ENCODE measurements at places on chromosomes 5 and 9.
A peak's percentile ranks its signal among the peaks of the same experiment; 100 is the strongest.

DNA sequence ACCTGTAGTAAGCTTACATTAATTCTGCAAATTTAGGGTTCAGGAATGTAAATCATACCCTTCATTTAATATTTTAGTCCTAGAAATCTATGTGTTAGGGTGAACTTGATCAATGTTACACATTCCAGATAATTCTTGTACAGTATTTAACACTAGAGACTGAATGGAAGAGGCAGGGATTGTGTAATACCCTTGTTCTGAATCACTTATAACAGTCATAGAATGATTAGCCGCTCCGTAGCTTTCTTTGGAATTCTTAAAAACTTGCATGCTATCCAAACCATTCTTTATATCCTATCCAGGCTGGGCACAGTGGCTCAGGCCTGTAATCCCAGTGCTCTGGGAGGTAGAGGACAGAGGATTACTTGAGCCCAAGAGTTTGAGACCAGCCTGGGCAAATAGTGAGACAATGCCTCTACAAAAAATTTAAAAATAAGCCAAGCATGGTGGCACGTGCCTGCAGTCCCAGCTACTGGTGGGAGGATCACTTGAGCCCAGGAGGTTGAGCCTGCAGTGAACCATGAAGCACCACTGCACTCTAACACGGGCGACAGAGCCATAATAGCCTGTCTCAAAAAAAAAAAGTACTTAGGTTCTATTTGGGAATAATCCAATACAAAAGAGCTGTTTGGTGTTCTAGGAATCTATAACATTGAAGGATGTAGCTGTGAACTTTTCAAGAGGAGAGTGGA is 8.3 kb downstream of the ZNF483 start:
- DNase-seq, result no peak

GRCh38 chr5:148962200-148962550 is 100.7 kb downstream of the SH3TC2 start:
- DNase-seq, result no peak

DNA sequence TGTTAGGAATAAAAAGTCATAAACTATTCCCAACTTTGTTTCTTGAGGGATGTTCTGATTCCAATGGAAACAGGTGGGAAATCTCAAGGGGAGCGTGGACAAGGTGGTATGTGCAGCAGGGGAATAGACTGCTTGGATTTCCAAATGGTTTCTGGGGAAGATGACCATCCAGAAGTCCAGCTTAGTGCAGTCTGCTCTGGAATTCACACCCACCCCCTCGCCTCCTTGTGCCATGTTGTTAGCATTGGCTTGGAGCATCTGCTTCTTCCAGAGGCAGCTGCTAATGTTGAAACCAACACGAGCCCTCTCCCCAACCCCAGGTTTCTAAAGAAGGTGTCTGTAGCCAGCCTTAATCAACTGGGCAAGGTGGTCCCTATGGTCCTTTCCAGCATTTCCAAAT is 90.9 kb downstream of the PDE6A start:
- DNase-seq, result no peak

GRCh38 chr5:132225165-132226032 is 2.3 kb downstream of the P4HA2 start:
- DNase-seq, result peak; percentile 25

- no peak for DNase-seq
Observed at GRCh38 chr5:142748568-142749249, 21.5 kb upstream of the ARHGAP26 start.

GRCh38 chr9:24614070-24614469 is 68.4 kb upstream of the IZUMO3 start:
- no peak for DNase-seq

GRCh38 chr9:126750941-126751725 is 53.7 kb upstream of the ZBTB43 start:
- DNase-seq, result no peak

DNA sequence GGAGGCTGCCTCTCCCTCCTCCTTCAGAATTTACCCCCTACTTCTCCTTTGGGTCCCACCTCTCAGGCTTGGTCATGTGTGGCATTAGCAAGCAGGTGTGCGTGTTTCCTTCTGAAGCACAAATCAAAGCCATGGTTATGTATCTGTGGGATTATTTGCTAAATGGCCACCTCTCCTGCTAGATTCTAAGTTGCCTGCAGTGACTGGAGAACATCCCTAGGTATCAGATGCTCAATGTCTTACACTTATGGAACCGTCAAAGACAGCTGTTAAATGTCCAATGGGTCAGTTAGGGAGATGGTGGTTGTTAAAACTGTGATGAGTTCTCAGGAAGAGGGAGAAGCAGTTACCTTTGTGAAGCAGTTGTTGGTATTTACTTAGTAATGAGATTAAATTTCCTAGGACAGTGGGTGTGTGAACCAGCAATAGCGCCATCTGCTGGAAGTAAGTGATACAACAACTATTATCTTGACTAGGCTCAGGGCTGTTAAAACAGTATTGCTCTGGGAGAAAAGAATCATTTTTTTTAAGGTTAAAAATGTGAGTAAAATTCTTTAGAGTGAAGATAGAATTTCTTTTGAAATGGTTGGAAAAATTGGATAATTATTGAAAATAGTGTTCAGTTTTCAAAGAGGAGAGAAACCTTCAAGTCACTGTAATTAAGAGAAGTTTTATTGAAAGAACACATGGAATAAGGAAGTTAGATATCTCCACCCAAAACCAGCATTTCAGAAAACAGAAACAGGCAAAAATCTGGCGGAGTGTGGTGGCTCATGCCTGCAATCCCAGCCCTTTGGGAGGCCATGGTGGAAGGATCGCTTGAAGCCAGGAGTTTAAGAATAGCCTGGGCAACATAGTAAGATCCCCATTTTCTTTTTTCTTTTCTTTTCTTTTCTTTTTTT is 71.3 kb downstream of the TMC1 start:
- no peak for DNase-seq

DNA sequence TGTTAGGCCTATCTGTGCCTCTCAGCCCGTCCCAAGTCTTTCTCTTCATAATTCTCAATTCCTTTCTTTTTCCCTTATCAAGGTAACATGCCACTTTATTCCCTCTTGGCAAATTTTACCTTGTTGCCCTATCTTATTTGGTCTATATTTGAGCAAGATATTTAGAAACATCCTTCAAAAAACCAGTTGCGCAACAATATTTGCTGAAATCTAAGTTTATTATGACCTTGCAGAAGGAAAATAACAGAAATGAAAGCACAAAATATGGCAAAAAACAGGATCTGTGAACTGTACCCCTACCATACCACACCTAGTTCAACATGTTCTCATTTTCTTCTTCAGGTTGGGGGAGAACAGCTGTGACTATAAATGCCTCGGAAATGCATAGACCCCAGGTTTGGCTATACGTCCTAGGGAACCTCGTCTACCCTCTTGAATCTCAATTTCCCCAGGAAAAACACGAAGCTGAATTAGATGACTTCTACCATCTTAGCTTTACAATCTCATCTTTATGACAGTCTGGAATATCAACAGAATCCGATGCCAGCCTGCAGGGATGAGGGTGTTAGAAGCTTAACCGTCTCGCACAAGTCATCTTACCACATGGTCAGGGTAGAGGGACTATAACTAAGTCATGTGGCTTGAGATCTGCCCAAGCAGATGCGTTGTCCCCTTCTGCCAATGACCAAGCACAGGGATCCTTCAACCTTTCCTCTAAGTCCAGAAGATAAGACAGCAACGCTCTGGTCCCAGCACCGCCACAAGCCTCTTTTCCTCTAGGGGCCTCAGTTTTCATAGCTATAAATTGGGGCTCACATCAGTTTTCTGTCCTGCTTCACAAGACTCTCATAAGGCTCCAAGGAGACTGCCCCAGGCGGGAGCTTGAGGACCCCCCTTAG is 1.3 kb downstream of the LCP2 start:
- no peak for DNase-seq

GRCh38 chr9:133687856-133688761 is 50.0 kb downstream of the SARDH start:
- no peak for DNase-seq

DNA sequence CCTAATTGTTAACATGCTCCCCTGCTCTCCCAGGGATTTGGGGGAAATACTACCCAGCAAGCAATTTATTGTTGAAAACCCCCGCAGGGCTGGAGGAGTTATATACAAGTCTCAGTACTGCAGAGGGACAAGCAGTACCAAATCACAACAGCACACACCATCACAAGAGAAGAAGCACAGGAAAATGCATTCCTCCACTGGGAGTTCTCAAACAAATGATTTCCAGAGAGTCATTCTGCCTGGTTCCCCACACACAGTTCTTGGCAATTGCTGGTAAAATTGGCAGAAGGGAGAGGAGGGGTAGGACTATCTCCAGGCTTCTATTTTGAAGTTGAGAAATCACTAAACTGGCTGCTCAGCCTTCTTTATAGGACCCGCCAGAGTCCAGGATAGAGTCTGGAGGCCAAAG is 16.8 kb downstream of the SIL1 start:
- no peak for DNase-seq

DNA sequence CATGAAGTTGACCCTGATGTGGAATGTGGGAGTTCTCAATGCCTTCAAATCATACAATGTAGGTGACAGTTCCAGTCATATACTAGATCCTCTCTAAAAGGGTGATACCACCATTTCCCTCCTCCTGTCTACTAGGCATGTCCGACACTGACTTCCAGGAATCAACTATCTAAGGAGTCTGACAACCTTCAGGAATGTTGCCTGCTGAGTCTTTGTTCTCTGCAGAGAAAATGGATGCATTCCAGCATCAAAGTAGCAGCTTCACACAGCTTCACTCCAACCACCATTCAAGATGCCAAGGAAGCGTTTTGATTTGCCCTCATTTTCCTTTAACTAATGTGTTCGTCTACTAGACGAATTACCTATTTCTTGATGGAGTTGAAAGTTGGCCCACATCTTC is 530.2 kb downstream of the EBF1 start:
- DNase-seq, result no peak

- DNase-seq, result no peak
Observed at GRCh38 chr9:121949766-121950165, 143.3 kb downstream of the TTLL11 start.

- DNase-seq, result no peak
Observed at GRCh38 chr9:123157221-123157620, 111.2 kb downstream of the STRBP start.

GRCh38 chr9:116312221-116312620 is 158.6 kb downstream of the PAPPA start:
- no peak for DNase-seq

- DNase-seq, result no peak
Observed at GRCh38 chr5:150428106-150428876, 15.6 kb upstream of the CD74 start.

- DNase-seq, result no peak
Observed at GRCh38 chr5:79878721-79879336, 112.2 kb downstream of the MTX3 start.

DNA sequence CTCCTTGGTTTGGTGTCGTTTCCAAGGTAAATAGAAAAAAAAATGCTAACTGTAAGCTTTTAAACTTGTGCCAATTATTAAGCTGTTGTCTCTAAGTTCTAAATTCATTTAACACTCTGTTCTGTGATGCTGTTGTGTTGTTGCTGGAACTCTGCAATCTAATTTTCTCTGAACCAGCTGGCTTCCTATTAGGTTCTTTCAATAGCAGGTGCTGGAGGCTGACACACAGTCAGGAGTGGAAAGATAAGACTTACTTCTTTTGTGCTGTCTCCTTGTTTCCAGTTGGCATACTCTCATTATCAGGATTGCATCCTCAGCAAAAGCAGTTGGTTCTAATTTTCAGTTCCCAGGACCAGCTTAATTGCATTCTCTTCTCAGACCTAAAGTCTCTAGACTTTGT is 1252.6 kb upstream of the NUDT12 start:
- DNase-seq, result no peak

GRCh38 chr5:60196385-60197113 is 303.0 kb upstream of the PDE4D start:
- DNase-seq, result no peak

GRCh38 chr5:56575821-56576220 is 239.5 kb upstream of the MAP3K1 start:
- DNase-seq, result no peak

DNA sequence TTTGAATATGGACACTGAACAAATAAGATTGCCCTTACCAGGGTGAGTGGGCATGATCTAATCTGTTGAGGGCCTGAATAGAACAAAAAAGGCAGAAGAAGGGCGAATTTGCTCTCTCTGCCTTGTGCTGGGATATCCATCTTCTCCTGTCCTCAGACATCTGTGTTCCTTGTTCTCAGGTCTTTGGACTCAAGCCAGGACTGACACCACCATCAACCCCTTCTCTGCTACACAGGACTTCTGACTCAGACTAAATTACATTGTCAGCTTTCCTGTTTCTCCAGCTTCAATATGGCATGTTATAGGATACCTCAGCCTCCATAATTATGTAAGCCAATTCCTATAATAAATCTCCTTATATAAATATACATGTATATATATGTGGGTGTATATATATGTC is 40.8 kb upstream of the SLCO6A1 start:
- peak; percentile 86 for DNase-seq

GRCh38 chr5:137086342-137086741 is 412.8 kb downstream of the SPOCK1 start:
- no peak for DNase-seq

GRCh38 chr5:146797658-146798057 is 80.9 kb downstream of the PPP2R2B start:
- DNase-seq, result no peak

DNA sequence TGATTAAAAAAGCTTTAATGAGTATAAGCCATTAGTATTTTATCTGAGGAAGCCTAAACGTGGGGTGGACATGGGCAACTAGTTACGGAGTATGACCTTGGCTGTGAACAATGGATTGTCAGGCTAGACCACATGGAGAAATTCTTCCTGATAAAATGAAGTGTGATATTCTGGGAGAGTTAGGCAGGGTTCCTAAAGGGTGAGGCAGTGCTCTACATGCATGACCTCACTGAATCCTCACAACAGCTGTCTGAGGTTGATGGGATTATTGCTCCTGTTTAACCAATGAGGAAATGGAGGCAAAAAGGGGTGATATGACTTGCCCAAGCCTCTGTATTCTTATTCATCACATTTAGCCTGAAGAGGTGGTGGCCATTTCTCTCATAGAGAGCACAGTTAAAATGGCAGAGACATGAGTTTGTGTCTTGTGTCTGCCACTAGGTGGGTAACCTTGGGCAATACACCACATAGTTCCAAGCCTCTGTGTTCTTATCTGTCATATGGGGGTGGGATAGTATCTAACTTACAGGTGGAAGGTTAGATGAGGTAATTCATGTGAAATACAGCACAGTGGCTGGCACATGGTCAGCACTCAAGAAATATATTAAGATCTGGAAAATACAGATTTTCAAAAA is 96.1 kb upstream of the NR3C1 start:
- DNase-seq, result no peak

- DNase-seq, result no peak
Observed at GRCh38 chr9:110996436-110997220, 41.6 kb downstream of the LPAR1 start.

DNA sequence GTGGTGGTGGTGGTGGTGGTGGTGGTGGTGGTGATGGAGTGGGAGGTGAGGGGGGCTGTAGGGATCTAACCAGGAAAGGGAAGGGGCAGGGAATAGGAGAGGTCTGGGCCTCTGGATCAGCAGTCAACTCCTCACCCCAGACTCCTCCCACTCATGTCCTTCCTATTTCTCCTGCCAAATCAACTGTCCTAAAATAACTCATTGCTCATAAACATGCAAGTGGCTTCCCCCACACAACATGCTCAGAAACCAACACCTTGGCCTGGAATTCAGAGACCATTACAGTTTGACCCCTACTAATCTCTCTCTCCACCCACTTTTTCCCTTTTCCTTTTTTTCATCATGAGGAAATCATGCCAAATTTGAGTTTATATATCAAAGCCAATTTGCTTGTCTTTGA is 8.4 kb upstream of the FSD1L start:
- no peak for DNase-seq

- DNase-seq, result no peak
Observed at GRCh38 chr5:170571875-170572852, 68.3 kb downstream of the KCNIP1 start.
